ENCODE measurements at places on chromosomes 7 and 10.

- DNase-seq: no peak
Observed at GRCh38 chr7:96792115-96792514, 82.5 kb upstream of the SEM1 start.

DNA sequence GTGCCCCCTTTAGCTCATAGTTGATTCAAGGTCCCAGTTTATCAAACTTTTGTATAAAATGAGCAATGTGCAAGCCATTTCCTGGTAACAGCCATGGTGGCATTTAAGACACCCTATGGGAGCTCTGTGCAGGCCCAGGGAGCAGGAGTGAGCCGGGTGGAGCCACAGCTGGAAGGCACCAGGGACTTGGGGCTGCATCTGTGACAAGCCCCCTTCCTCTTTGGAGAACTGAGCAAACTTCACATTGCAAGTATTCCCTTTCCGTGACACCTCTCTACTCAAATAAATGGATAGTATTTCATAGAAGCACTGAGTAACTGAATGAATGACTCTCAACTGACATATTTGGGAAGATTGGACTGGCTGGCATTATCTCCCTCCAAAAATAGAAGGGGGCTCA, 558.7 kb upstream of the FOXK1 start:
- DNase-seq: no peak

DNA sequence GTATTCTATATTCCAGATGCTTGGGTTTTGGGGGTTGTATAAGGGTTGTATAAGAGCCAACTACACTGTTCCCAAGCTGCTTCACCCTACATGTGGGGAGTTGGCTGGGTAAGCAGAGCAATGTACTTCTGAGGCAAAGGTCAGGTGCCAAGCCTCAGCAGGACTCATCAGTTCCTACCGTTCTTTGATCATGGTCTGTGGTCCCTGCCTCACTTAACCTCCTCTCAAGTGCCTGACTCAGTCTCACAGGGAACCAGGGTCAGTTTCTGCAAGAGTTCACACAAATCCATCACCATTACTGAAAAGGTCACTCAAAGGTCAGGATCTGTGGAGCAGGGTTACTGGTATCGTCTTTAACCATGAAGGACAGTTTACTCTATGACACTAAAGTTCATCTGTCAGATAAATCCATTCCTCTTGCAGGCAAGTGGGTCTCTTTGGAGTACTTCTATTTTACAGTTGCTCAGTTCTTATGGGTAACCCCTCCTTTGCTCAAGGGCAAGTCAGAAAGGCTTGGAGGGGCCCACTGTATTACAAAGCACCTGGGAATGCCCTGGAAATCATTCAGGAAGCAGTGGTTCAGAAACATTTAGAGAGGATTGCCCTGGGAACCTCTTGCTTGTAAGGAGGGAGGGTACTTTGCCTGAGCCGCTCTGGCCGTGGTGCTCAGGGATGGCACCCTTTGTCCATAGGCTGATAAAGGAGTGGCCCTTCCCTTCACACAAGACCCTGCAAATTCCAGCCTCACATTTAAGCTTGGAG, 184.3 kb upstream of the CDCA7L start:
- DNase-seq: no peak

GRCh38 chr7:129768614-129769399, 157.3 kb downstream of the NRF1 start:
- no peak for DNase-seq

GRCh38 chr7:42080841-42081586, 156.0 kb downstream of the GLI3 start:
- DNase-seq: no peak

GRCh38 chr7:71860572-71860971, 551.6 kb downstream of the CALN1 start:
- no peak for DNase-seq

GRCh38 chr10:21719502-21719901, 185.5 kb downstream of the MLLT10 start:
- no peak for DNase-seq
